ENCODE measurements at places on chromosomes 3 and 15.

- no peak for DNase-seq
Measured at GRCh38 chr3:184022323-184022722, 4.6 kb upstream of the ABCC5 start.

- DNase-seq = no peak
Measured at GRCh38 chr15:77985931-77986480, 91.5 kb downstream of the TBC1D2B start.

- no peak for DNase-seq
Measured at GRCh38 chr15:99442252-99442897, 123.4 kb upstream of the MEF2A start.

GRCh38 chr3:40827226-40827625 is 302.5 kb downstream of the ZNF621 start:
- no peak for DNase-seq

- DNase-seq = no peak
Measured at GRCh38 chr3:4290272-4290893, 12.8 kb upstream of the SETMAR start.

DNA sequence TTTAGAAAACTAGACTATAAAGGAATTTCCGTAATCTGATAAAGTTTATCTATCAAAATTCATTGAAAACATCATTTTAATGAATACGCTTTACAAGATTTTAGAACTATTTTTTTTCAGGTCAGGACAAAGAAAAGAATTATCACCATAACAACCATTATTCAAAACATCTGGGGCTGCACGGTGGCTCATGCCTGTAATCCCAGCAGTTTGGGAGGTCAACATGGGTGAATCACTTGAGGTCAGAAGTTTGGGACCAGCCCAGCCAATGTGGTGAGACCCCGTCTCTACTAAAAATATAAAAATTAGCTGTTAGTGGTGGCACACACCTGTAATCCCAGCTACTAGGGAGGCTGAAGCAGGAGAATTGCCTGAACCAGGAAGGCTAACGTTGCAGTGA is 260.4 kb downstream of the WNT5A start:
- DNase-seq = no peak

GRCh38 chr15:29129221-29129620 is 140.4 kb downstream of the NSMCE3 start:
- no peak for DNase-seq

GRCh38 chr3:120052225-120052624 is 42.0 kb downstream of the GSK3B start:
- no peak for DNase-seq

DNA sequence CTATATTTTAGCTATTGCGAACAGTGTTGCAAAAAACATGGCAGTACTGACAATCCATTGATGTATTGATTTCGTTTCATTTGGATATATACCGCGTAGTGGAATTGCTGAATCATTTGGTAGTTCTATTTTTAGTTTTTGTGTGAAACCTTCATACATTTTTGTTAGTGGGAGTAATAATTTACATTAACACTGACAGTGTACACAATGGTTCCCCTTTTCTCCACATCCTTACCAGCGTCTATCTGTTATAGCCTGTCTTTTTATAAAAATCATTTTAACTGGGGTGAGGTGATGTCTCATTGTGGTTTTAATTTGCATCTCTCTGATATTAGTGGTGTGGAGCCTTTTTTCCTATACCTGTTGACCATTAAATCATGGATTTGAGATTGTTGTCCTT is 392.4 kb upstream of the ALCAM start:
- no peak for DNase-seq

GRCh38 chr3:194389269-194389668 is 9.8 kb downstream of the GP5 start:
- no peak for DNase-seq

- no peak for DNase-seq
Measured at GRCh38 chr15:78049691-78050440, 27.6 kb downstream of the TBC1D2B start.

- no peak for DNase-seq
Measured at GRCh38 chr3:164352991-164353390, 725.3 kb downstream of the SI start.

- no peak for DNase-seq
Measured at GRCh38 chr3:4888913-4889846, 90.1 kb upstream of the BHLHE40 start.

DNA sequence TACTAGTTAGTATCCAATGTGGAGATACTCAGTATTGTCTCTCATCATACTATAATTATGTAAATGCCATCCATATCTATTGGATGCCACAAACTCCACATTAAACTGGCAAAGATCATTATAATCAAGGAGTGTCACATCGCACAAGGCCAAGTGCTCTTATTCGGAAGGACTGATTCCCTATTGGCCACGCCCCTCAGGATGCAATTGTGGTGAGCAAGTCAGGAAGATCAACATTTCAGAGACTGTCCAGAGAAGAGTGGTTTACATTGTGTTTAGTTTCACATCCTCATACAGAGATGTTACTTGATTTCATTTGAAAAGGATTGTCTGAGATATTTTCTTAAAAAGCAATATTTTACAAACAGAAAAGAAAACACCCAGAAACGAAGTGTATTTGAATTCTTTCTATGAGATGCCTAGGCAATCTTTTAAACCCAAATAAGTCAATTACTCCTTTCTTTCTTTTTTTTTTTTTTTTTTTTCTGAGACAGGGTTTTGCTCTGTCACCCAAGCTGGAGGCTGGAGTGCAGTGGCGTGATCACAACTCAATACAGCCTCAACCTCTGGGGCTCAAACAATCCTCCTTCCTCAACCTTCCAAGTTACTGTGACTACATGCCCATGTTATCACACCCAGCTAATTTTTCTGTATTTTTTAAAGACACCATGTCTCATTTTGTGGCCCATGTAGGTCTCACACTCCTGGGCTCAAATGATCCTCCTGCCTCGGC is 369.1 kb downstream of the RBMS3 start:
- no peak for DNase-seq

- DNase-seq = no peak
Measured at GRCh38 chr3:127394031-127394430, 106.2 kb upstream of the PRR20G start.

- no peak for DNase-seq
Measured at GRCh38 chr15:31448635-31448979, 122.0 kb downstream of the KLF13 start.

GRCh38 chr15:41408234-41408641 is 5.9 kb upstream of the NDUFAF1 start:
- no peak for DNase-seq

DNA sequence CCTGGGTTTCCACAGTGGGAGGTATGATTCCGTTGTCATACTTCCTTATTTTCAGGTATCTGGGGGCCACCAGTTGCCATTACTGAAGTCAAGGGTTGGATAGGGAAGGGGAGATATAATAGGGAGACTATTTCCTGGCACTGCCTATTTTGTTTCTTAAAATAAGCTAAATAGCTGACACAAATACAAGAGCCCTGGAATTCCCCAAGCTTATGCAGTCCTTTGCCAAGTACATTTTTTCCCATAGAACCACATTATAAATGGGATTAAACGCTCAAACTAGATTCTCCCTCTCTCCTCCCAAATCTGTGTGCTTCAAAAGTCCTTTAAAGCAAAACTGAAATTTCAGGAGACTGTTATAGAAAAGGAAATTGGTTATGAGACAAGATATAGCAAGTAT is 68.7 kb downstream of the AP4E1 start:
- DNase-seq = no peak

- no peak for DNase-seq
Measured at GRCh38 chr3:127257351-127257750, 30.5 kb downstream of the PRR20G start.

- DNase-seq = no peak
Measured at GRCh38 chr3:94453864-94454263, 391.0 kb downstream of the NSUN3 start.

DNA sequence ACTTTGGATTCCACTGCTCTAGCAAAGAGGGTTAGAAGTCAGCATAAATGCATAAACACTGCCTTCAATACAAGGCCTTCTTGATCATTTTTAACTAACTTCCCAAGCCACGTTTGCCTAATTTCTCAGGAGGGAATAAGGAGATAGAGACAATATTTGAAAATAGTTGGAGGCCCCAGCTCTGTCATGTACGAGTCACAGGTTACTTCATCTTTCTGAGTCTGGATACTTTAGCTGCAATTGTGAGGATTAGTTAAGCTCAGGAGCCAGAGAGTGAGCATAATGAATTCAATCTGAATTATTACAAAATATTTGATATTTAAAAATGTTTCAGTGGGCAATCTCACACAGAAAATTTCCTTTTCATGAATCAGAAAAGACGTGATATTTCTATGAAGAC is 298.9 kb downstream of the SHOX2 start:
- no peak for DNase-seq

DNA sequence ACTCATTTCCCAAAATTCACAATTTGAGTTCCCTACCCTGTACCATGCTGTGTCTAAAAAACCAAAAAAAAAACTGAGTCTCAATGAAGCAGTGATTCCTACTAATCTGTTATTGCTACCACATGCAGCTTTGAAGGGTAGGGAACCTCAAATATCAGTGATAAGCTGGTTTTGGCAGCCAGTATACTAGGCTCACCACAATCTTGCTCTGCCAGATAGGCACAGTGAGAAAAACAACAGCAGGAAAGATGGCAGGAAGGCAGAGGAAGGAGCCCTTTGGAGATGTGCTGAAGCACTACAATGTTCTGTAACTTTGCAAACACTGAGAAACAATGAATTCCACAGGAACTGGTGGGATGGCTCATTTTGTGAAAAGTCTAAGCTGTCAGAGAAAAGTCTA is 96.9 kb upstream of the UBP1 start:
- DNase-seq = no peak

DNA sequence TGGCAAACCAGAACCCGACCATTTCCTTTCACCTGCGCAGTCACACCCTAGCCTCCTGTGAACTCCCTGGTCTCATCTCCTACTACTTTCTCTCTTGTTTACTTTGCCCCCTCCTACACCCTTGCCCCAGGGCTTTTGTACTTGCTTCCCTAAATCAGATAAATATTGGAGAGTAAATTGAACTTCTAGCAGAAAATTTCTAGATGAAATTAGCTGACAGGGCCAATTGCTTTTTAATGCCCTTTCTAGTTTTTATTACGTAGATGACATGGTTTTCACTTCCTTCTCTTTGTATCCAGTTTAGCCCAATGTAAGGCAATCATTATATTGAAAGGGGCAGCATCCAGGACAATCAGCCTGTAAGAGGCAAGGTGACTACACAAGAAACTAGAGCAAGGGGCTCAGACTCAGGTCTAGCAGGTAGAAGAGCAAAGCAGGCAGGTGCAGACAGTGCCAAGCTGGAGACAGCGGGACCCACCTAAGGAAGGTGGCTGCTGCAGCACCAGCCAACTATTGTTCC is 56.2 kb upstream of the TOPAZ1 start:
- no peak for DNase-seq

DNA sequence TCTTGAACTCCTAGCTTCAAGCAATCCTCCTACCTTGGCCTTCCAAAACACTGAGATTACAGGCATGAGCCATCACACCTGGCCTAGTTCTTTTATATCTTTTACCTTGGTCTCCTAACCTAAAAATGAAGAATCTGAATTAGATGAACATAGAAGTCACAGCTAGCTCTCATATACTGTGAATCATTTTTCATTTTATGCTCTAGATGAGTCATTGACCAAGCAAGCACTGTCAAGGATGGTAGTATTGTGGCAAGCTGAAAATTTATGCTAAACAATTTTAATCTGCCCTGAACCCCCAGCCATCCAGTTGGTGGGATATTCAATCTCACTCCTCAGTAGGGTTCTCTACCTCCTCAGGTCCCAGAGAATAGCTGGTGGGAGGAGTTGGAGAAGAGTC is 48.3 kb upstream of the DNAJC13 start:
- DNase-seq = no peak

- DNase-seq = no peak
Measured at GRCh38 chr15:37040072-37040742, 60.1 kb downstream of the MEIS2 start.

- no peak for DNase-seq
Measured at GRCh38 chr3:110623571-110623970, 448.0 kb upstream of the NECTIN3 start.

DNA sequence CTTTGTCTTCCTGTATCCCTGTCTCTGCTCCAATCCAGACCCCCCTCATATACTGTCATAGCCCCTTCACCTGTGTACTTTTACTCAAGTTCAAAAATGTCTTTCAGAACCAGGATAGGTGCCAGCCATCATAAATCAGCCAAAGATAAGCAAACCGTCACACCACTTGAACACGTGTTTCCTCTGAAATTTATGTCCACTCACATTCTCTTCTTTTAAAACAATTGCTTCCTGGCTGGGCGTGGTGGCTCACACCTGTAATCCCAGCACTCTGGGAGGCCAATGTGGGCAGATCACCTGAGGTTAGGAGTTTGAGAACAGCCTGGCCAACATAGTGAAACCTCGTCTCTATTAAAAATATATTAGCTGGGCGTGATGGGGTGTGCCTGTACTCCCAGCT is 74.1 kb downstream of the IGF2BP2 start:
- DNase-seq = no peak

GRCh38 chr3:64928683-64929082 is 240.9 kb upstream of the ADAMTS9 start:
- DNase-seq = no peak

DNA sequence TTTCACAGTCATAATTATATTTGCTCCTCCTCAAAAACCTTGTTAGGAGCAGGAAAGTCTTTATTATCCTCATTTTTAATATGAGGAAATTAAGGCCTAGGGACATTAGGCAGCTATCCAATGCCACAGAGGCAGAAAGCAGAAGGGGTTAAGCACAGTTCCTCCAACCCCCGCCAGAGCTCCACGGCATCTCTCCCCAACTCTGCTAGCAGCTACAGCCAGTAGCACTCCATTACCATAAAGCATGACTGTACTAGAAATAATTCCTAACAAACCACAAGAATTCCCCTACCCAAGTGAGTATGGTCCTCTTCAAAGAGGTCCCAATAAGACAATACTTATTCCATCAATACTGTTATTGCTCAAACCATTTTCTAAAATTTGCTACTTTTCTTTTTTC is 9.8 kb downstream of the HEG1 start:
- no peak for DNase-seq

GRCh38 chr3:125643172-125643571 is 47.9 kb upstream of the OSBPL11 start:
- DNase-seq = no peak

- no peak for DNase-seq
Measured at GRCh38 chr3:14378415-14378814, 24.0 kb upstream of the SLC6A6 start.

DNA sequence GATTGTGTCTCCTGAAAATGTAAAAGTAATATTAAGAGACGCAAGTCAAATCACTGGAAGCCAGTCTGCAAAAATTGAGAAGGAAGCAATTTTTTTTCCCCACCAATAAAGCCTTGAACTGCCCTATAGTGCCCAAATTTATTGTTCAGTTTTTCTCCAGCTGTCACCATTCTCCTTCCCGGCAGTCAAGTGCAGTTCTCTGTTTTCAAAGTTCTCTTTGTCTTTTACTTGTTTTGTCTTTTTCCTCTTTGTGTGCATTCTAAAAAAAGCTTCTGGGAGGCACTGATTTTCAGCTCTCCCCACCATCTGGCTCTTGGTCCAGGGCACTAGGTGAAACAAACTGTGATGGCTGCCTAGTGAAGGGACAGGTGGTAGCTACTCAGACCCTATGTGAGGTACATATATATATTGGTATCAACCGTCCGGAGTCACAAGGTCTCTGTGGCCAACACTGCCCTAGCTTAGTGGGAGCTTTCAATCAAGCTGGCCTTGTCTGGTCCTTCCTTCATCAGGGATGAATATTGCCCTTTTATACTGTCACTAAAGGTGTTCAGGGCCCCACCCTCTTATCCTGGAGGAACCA is 6.1 kb upstream of the CLRN1 start:
- no peak for DNase-seq
